ENCODE measurements at places on chromosomes 7 and 10.

DNA sequence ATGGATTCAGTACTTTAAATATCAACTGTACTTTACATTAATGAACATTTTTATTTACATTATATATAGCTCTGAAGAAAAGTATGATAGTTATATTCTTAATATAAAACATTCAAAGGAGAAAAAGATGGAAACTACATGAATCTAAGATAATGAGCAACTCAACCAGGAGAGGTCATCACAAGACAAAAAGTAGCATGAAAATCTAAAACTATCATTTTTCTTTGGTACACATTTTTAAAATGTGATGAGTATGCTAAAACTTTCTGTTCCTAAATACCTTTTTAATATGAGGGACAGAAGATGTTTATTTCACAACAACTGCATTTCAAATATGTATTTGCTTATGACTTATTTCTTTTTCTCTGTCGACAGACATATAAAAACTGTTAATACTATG lies 2.4 kb downstream of the CNTNAP2 start:
- no peak for DNase-seq

DNA sequence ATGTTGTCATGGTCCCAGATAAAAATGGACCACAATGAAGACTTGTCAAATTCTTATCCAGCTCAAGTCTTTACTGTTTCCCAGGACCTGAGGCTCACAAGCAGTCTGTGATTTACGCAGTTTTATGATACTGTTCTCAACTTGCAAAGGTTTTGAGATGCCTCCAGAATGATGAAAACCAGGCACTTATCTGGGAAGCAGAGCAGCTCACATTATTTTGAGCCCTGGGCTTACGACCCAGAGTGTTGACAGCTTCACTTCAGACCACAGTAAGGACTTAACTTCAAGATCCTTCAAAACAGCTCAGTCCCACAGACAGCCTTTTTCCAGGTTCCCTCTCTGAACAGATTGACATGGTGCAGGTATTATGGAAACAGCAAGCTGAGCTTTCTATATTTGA lies 236.1 kb downstream of the RNLS start:
- no peak for DNase-seq

DNA sequence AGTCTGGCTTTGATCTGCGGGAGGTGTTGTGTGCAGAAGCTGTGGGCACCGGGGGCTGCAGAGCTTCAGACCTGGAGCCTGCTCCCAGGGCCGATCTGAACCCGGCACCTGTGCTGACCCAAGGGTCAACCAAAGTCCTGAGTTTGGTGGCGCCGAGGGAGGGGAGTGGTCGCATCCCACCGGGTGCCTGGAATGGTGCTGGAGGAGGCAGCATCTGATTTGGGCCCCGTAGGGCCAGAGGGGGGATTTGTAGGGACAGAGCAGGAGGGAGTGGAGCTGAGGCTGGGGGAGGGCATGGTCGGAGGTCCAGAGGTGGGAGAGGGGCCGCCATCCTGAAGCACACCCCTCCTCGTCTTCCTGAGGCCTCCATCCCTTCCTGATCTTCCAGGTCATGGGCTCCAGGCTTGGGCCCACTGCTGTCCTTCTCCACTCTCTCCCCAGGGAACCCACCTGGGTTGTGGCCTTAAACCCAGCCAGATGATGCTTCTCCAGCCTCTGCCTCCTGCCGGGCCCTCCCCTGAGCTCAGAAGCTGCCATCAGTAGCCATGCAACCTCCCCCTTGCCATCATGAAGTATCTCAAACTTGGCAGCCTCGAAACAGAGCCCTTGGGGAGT lies 112.9 kb downstream of the LHPP start:
- DNase-seq, result peak; percentile 32

GRCh38 chr7:118629898-118630438 lies 405.5 kb downstream of the ANKRD7 start:
- DNase-seq, result no peak

GRCh38 chr10:34567659-34568253 lies 247.3 kb downstream of the PARD3 start:
- DNase-seq, result no peak

GRCh38 chr7:44103923-44104859 lies at the start of gene AEBP1:
Gene AEBP1, plus strand, starts transcription at chr7:44104345. Its CDS starts 321 bp downstream, at chr7:44104666.
- peak; percentile 70 for DNase-seq

All from right forelimb (tissue), 1 donor.